Stimulated activated CD4-positive, alpha-beta T cell treated with anti-CD3 and anti-CD28 coated beads, Interleukin-4, amount 100 ng/mL, for 24 hours (primary cell): ENCODE measurements at places on chromosomes 6 and 20.

- no peak for DNase-seq
These were observed 282.2 kb upstream of the PRND start for GRCh38 chr20:4439461-4439860.

- no peak for DNase-seq
These were observed 286.2 kb upstream of the SGK1 start for GRCh38 chr6:134604014-134604676.

GRCh38 chr20:10216146-10216791 is 2.4 kb upstream of the SNAP25 start:
- no peak for DNase-seq

GRCh38 chr6:166670013-166670412 is 43.0 kb upstream of the RPS6KA2 start:
- DNase-seq, result no peak

- DNase-seq, result no peak
These were observed 171.1 kb upstream of the MARCKS start for GRCh38 chr6:113686049-113686448.

DNA sequence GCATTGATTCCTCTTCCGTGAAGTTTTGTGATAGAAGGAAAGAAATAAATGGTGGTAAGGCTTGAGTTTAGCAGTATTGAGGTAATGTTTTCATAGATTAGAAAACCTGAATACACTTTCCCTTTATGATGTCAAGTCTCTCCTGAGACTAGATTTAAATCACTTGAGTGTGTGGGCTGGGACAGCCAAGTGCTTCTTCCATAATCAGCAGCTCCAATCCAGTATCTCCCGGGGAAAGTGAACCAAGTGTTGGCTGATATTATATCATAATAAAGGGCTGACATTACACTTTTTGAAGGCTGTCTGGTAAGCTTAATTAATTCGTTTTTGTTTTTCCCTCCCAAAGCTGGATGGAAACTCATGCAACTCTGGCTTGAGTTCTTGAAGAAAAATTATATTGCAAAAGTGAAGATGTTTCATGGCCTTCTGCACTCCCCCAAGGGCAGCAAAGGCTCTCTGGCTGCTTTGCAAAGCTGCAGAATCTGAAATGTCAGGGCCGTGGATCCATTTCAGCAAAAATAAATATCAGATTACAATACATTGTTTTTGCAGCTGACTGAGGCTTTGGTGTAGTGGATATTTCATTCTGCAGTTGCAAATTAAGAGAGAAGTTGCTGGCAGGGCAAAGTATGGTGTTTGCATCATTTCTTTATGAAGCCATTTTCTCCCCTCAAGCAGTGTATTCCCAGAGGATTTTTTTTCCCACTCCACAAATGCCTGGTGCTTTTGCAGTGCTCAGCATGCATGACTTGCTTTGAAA is 101.2 kb downstream of the MKKS start:
- DNase-seq, result no peak

- DNase-seq, result no peak
These were observed 148.2 kb downstream of the ERMARD start for GRCh38 chr6:169899481-169900145.

- no peak for DNase-seq
These were observed 95.8 kb downstream of the CLVS2 start for GRCh38 chr6:123091896-123092271.

GRCh38 chr6:169894377-169894960 is 143.0 kb downstream of the ERMARD start:
- no peak for DNase-seq

- no peak for DNase-seq
These were observed 493.8 kb downstream of the UTRN start for GRCh38 chr6:144778773-144779492.

DNA sequence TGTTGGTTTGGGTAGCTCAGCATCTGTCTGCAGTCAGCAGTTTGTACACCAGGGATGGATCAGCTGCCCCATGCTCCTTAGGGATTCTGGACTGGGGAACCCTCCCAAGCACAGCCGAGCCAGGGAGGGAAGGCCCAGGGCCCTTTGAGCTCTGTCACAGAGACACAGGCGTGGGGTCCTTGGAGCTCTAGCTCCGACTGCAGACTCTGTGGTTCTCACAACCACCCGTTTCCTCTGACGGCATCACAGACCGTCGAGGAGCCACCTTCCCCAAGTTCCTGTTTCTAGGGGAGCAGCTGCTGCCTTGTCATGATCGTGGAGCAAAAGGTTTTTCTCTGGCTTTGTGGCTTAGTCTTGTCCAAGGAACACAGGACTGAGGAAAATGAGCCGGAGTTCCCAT is at the start of gene SLA2:
Gene SLA2, minus strand, starts transcription at position 199 of the 400 bp plus-strand sequence. CDS start 4,861 bp downstream, outside the sequence.
- peak; percentile 69 for DNase-seq

GRCh38 chr20:19557291-19557690 is 200.8 kb upstream of the RIN2 start:
- DNase-seq, result no peak

- no peak for DNase-seq
These were observed 188.8 kb downstream of the TMEM242 start for GRCh38 chr6:157134402-157135047.

- no peak for DNase-seq
These were observed 940.5 kb upstream of the MANEA start for GRCh38 chr6:94636780-94637385.

GRCh38 chr6:73032586-73032985 is 192.7 kb downstream of the KHDC1L start:
- no peak for DNase-seq

GRCh38 chr6:2749969-2750600 is 637 bp downstream of the MYLK4 start:
- peak; percentile 72 for DNase-seq

DNA sequence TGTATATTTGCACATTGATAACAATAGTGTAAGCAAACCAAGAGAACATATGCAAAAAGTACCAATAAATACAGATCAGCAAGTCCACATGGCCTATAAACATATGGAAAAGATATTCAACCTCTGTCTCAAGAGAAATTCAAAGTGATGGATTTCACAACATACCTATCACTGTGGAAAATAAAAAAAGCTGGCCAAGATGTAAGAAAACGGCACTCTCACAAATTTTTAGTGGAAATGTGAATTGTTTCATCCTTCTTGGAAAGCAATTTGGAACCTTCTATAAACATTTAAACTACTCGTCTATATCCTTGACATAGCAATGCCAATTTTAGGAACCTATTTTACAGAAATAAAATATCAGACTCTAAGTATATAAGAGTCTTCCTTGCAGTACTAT is 559.8 kb downstream of the QKI start:
- DNase-seq, result no peak

GRCh38 chr6:168451805-168452517 is 11.0 kb downstream of the SMOC2 start:
- DNase-seq, result no peak

GRCh38 chr20:14576196-14576877 is 238.9 kb upstream of the FLRT3 start:
- no peak for DNase-seq

DNA sequence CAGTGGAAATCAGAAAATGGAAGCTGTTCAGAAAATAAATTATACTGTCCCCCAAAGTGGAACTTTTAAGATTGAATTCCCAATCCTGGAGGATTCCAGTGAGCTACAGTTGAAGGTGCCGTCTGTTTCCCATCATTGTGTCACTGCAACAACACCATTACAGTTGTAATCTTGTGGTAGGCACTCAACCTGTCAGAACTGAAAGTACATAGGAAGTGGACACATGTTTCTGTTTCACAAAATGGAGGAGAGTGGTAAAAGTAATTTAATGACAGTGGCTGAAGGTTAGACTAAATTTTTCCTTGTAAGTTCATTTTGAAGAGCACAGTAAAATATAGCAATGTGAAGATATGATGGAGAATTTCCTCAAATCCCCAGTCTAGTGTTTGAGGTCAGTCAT is 70.0 kb downstream of the CD109 start:
- DNase-seq, result no peak

GRCh38 chr20:62387219-62387913 is 463 bp downstream of the RPS21 start:
- DNase-seq, result no peak

- no peak for DNase-seq
These were observed 1152.0 kb downstream of the EPHA7 start for GRCh38 chr6:92267335-92267734.

DNA sequence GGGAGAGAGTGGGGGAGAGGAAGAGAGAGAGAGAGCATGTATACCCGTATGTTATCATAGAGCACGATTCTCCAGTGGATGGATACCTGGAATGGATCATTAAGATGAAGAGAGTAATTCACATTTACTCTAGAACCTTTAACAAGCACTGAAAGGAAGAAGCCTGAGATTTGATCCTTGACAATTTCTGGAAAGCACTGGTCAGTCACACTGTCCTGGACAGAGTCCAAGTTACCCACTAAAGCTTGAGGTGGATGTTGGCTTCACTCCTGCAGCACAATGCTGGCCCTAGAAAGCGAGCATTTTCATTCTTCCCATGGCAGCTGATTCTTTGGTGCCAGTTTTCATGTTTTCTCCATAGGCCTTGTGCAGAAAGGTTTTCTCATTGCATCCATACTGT is 25.6 kb downstream of the NFYA start:
- DNase-seq, result no peak

- DNase-seq, result peak; percentile 2
These were observed 39.7 kb downstream of the SUN5 start for GRCh38 chr20:32964575-32964974.

DNA sequence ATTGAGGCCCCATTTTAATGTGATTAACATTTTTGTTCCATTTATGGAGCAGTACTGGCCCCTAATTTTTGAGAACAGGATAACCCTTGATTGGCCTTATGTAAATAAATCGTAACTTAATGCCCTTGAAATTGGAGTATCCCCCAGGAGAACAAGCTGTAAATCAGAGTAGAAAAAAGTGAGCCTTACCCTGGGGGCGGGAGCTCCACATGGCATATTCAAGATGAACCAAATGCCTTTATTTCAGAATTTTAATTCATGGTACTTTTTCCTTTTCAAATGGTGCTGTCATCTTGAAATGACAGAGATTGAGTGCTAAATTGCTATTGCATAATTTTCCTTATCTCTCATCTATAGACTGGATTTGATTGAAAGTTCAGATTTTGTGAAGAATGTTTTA is 809.5 kb upstream of the FLRT3 start:
- DNase-seq, result no peak

GRCh38 chr6:5241252-5241651 is 19.5 kb downstream of the LYRM4 start:
- no peak for DNase-seq

DNA sequence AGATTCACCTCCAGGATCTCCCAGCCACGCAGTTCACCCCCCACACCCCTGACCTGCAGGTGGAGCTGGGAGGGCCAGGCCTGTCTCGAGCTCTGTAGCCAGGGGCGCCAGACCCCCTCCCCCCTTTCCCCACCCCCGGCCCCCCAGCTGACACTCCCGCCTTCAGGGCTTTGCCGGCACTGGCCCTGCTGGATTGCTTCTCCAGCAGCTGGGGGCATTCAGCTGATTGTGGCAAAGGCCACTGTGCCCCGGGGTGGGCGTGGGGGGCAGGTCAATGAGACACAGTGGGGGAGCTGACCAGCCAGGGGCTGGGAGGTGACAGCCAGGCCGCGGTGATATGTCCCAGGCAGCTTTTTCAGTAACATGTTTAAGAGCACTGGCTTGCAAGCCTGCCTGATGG is 22.2 kb downstream of the ZBP1 start:
- DNase-seq, result no peak

DNA sequence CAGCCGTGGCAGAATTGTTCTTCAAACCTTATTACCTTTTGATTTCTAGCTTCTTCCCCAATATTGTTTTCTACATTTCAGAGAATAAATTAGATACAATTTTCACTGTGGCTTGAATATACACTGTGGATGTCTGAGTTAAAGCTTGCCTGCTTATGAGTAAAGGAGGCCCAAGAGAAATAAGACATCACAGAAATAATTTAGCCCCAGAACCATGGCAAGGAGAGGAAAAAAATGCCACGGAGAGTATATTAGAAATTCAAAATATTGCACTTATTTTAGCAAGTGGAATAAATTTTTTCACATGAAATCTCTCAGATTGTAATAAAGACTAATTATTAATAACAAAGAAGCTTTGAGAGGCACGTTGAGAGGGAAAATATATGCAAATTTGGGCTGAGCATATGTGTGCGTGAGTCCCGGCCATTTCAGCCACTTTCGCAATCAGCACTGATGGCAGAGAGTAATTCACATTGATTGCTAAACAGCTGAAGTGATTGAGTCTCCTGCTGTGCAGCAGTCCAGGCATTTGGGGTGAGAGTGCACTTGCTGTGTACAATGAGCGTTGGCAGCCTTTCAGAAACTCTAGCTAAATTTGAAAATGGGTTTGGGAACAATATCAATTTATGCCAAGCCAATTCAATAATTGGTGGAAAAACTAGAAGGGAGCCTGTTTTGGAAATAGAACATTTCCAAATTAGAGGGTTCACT is 596.0 kb downstream of the EPM2A start:
- DNase-seq, result no peak

DNA sequence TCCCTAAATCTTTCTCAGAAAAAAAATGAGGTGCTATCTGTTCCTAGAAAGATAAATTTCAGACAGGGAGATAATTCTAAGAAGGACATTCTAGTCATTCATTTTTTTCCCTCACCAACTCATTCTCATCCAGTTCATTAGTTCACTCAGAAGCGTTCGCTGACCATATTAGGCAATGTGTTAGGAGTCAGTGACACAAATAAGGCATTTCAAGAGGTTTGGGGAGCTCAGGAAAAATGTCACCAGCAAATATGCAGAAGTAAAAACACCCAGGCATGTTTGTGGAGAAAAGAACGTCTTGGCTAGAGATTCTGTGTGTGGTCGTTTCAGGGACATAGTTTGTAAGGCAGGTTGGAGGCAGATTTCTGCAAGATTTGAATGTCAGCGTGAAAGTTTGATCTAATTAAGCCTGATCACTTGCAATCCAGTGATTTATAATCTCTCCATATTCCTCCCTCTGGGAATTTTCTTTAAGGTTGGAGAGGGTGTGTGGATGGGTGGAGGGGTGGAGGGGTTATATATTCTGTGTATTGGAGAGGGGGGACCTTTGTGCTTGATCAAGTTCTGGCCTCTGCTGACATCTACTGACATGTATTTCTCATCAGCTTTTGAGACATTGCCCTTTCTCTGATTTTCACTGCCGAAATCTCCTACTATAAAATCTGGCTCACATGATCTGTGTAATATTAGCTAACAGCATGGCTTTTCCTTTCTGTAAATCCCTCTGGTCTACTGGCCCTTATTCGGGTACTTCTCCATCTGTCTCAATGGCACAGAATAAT is 3.6 kb downstream of the MYCT1 start:
- no peak for DNase-seq

DNA sequence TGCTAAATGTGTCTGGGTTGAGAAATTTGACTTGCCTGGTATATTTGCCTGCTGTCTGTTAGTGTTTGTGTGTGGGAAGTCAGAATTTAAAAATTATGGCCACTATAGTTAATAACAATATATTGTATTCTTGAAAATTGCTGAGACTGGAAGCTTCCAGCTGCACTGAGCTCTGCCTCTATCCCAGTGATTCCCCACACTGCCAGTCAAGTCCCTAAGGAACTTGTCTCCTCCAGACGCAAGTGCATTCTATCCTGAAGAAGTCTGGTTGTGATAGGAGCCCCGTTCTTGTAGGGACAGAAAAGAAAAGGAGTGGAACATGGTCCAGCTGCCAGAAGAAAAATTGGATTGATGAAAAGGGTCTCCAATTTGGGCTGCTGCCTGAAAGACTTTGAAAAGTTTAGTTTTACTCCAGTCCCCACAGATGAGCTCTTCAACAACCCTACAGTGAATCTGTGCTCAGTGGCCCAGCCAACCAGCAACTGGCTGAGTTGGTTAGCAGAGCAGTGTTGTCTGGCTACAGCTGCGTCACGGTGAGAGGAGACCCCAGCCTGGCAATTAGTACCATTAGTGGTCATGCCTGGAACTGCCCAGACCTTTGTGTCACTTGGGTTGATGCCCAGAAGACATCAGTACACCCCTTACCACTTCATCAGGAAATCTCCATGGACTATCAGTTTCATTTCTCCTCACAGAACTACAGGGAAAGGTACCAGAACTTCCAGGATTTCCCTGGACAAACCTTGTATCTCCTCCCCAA is 183.1 kb upstream of the MCHR2 start:
- no peak for DNase-seq
